ENCODE measurements at places on chromosomes 12 and 14.

DNA sequence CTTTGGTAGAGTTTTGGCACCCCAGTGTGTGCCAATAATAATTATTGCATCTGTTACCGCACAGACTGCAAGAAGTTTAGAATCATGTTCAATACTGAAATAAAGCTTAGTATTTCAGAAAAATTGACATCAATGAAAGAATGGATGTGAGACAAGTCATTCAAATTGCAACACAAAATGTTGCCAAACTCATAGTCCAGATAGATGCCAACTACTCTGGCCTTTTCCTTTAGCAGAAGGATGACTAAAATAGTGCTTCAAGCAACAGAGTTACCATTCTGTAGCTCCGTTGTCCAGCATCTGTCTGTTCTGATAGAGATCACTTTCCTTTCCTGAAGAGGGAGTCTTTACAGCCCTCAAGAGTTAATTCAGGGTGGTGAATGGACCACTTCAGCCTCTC, 77.5 kb downstream of the LIN7A start:
- no peak for DNase-seq

DNA sequence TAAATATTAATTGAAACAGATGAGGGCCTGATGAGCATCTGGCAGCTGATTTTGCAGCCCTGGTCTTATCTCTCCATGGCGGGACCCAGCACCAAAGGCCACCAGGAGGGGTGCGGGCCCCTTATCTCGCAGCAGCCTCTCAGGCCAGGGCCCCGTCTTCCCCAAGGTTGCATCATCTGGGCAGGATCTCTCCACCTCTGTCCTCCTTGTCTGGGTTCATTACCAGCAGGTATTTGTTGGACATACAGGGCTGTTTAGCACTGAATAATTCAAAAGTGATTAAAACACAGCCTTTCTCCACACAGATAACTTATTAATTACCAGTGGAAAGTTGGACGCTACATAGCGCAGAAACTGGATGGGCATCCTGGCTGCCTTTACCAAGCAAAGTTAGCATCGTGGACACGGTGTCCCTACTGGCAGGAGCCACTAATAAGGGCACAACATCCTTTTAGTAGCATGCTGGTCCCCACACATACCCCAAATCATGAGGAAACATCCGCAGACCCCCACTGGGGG, 25.8 kb downstream of the TMEM120B start:
- DNase-seq, result no peak

DNA sequence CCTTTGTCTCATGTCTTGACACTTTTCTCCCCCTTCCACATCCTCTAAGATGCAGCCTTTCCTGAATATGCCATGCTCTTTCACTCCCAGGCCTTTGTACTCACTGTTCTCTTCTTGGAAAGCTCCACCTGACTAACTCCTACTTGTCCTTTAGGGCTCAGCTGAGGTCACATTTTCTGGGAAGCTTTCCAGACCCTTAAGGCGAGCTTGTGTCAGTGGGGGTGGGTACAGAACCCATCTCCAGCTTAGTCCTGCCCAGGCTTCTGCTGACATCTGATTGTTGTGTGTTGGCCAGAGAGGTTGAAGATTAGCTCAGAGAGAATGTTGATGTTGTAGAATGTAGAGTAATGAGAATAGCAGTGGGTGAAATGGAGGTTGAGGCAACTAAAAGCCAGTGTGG, 2.9 kb upstream of the TSFM start:
- no peak for DNase-seq

GRCh38 chr14:70121521-70121920, 67.2 kb downstream of the SLC8A3 start:
- no peak for DNase-seq

DNA sequence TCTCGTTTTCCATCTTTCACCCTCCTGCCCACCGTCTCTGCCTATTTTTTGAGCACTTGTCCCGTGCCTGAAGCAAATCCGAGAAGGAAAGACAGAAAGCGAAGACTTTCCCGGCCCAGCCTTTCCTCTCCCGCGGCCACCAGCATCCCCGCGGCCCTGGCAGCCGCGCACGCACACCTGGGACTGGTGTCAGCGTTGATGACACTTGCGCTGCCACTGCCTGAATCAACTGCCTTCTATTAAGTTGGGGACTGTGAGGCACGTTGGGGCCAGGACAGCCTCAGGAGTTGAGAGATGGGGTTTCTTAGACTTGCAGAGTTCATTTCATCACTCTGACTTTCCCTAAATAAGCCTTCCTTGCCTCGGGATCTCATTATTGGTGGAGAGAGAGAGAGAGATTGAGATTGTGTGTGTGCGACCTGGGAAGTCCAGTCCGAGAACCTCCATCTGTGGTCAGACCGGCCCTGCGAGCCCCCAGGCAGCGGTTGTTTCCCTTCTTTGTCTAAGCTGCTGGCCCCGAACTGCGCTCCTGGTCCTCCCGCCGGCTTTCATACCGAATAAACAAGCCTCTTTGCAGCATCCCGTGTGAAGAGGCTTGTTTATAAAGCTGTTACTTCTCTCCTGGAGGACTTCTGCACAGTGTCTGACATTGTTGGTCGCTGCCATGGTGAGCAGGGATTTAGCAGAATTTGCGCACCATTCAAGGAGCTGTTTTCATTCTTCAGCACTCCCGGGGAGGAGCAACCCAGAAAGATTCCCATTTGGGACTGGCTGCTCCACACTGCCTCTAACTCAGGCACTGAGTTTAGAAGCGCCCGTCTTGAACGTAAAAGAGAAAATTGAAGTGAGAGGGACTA, 1.5 kb downstream of the PDZRN4 start:
- DNase-seq, result peak; percentile 44

DNA sequence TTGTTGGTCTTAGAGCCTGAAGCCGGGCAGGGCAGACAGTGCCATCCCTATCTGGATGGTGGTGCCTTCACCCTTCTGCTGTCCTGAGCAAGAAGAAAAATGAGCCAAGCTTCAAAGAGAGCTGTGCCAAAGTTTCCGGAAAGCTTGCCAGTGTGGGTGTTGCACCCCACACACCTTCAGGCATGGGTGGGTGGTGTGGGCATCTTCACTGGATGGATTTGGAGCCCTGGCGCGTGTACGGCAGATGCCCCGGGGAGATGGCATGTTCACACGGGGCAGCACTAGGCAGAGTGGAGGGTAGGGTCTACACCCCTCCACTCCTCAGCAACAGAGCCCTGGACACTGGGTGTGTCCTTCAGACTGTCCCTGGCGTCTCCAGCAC, 33.0 kb downstream of the PACS2 start:
- no peak for DNase-seq

- DNase-seq, result peak; percentile 97
These were observed 29.7 kb upstream of the NR2C1 start for GRCh38 chr12:95102916-95103671.
